ENCODE measurements at places on chromosomes 4 and X. TPM values are rescaled to one million over a fixed set of nuclear protein-coding genes. Genes with fewer than 3 reads are reported as not detected.

NDST3 gene
- total RNA-seq: not detected

SYTL5 gene
- total RNA-seq: 0.46 TPM

GPRASP1 gene
- total RNA-seq: 5.5 TPM

GAGE1 gene
- total RNA-seq: not detected

ZNF185 gene
- total RNA-seq: 16.3 TPM

MND1 gene
- total RNA-seq: not detected

TBC1D8B gene
- total RNA-seq: 8.4 TPM

TEX13D gene
- not detected for total RNA-seq

TLR6 gene
- 9.6 TPM for total RNA-seq

TEX11 gene
- not detected for total RNA-seq

SSX1 gene
- not detected for total RNA-seq
